ENCODE measurements at places on chromosomes 1 and 21. TPM values are rescaled to one million over a fixed set of nuclear protein-coding genes. Genes with fewer than 3 reads are reported as not detected.
A peak's percentile ranks its signal among the peaks of the same experiment; 100 is the strongest.

DNA sequence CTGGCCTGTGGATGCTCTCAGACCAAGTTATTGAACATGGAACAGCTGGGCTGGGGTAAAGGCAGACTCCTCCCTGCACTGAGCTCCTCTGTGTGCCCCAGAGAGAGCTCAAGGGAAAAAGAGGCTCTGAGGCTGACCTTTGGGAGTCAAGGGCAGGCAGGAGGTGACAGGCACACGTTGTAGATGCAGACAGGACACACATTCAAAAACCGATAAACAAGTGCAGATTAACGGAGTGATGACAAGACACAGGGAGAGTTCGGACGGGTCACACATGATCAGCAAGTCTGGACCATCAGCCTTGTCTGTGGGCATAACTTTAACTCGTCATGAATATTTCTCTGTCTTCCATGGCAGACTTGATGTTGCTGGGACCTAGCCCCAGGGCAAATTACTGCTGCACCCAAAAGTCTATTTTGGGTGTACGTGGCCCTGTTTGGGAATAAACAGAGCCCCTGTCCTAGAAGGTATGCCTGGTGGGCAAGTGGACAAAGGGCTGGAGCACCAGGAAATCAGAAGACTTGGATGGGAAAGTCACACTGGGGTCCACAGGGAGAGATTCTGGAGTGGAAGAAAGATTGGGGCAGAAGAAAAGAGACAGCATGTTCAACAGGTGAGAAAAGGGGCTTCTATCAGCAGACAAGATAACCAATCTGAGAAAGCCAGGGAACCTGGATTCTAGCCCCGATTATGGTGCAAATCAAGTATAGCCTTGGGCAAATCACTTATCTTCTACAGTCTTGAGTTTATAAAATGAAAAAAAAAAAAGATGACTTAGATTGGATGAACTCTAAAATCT is 74.9 kb downstream of the PLXNA2 start:
- H3K27me3 ChIP-seq: no peaks in the 10 kb centered on the region
- H3K4me3 ChIP-seq: no peak overlapping the region
- no peak overlapping the region for H3K27ac ChIP-seq
- no peaks in the 10 kb centered on the region for H3K4me1 ChIP-seq
- no peak for DNase-seq

GRCh38 chr1:45512641-45513054 is 9.0 kb downstream of the PRDX1 start:
- H3K27ac ChIP-seq: no peak overlapping the region
- H3K36me3 ChIP-seq: peaks cover 58% of the 10 kb centered on the region
- peak; percentile 79 for DNase-seq
- no peaks in the 10 kb centered on the region for H3K27me3 ChIP-seq
- H3K4me1 ChIP-seq: no peaks in the 10 kb centered on the region
- H3K4me3 ChIP-seq: no peak overlapping the region

GRCh38 chr1:86227026-86227425 is 70.5 kb upstream of the COL24A1 start:
- no peak for DNase-seq
- H3K27me3 ChIP-seq: no peaks in the 10 kb centered on the region
- H3K27ac ChIP-seq: no peak overlapping the region
- no peaks in the 10 kb centered on the region for H3K4me1 ChIP-seq
- H3K4me3 ChIP-seq: no peak overlapping the region

DNA sequence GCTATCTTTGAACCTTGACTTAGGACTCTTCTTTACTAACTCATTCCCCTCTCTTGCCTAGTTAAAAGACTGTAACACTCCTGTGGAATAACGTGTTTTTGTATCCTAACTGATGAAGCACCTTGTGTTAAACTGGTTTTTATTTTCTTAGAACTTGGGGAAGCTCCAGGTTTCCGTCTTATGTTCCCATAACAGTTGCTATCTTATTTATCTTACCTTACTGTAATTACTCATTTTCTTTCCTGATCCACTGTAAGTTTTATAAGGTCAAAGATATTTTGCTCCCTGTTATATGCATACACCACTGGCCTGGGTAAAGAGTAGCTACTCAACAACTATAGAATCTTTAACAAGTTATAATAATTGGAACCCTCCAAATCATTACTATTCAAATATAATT is 43.1 kb downstream of the RPL5 start:
- no peaks in the 10 kb centered on the region for H3K27me3 ChIP-seq
- no peak overlapping the region for H3K27ac ChIP-seq
- DNase-seq: no peak
- H3K4me3 ChIP-seq: no peak overlapping the region

DNA sequence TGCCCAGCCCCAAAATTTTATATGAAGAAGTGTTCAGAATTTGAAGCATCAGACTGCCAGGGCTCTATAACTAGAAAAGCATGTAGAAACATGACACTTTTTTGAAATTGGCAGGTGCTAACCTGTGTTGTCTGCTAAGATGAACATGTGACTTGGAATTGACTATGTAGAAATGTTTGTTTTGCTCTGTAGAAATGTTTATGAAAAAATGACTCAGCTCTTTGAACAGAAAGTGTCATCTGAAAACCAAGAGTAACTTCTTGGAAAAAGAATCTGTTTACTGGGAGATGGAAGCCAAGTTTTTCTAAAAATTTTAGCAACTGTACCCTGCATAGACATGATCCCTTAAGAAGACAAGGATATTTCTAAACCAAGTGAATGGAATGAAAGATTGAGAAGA is 59.2 kb downstream of the LHX9 start:
- no peaks in the 10 kb centered on the region for H3K4me1 ChIP-seq
- no peak overlapping the region for H3K4me3 ChIP-seq
- DNase-seq: no peak
- H3K27ac ChIP-seq: no peak overlapping the region

DNA sequence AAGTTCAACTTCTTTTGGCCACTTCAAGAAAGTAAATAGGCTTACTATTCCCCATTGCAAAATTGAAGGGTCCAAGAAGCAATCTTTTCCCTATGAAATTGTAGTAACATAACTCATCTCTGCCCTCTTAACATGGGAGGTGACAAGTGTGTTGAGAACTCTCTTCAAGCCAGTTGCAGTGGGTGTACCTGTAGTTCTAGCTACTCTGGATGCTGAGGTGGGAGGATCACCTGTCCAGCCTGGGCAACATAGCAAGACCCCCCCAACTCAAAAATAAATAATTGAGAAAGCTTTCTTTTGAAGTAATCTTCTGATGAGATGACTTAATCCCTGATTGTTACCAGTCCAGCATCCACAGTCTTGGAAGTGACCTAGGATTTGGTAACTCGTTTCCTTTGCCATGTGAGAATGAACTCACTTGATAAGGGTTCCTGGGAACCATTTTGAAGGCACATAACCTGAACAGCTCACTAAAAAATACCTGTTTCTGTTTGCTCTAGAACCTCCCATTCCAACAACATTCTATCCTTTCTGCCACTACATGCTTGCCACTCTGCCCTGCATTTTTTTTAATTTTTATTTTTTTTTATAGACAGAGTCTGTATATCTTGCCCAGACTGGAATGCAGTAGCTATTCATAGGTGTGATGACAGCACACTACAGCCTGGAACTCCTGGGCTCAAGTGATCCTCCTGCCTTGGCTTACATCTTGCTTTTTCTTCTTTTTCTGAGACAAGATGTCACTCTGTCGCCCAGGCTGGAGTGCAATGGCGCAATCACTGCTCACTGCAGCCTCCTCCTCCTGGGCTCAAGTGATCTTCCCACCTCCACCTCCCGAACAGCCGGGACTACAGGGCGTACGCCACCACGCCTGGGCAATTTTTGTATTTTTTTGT is 1.4 kb upstream of the IPO9 start:
- peaks cover 33% of the 10 kb centered on the region for H3K4me1 ChIP-seq
- DNase-seq: no peak
- H3K36me3 ChIP-seq: no peaks in the 10 kb centered on the region

- no peak overlapping the region for H3K27ac ChIP-seq
- no peaks in the 10 kb centered on the region for H3K36me3 ChIP-seq
- H3K27me3 ChIP-seq: no peaks in the 10 kb centered on the region
- peak; percentile 91 for DNase-seq
- H3K4me3 ChIP-seq: no peak overlapping the region
- peaks cover 3% of the 10 kb centered on the region for H3K4me1 ChIP-seq
These were observed 17.2 kb upstream of the RLF start for GRCh38 chr1:40143891-40144575.

DNA sequence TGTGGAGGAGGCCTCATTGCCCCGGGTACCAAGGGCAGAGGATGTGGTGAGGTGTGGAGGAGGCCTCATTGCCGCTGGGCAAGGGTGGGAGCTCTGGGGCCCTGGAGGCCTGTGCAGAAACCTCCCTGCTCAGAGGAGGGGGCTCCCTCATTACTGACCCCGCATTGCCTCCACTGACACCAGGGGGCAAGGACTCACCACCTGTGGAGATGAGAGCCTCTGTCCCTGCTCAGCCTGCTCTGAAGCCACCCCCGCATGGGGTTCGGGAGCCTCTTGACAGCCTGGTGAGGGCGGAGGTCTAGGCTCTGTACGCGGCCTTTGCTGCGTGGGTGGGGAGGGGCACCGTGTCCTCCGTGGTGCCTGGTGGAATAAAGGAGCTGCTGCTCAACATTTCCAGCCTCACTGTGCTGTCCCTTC is 95.0 kb upstream of the COL6A1 start:
- no peak for DNase-seq
- H3K4me3 ChIP-seq: no peak overlapping the region
- H3K27me3 ChIP-seq: no peaks in the 10 kb centered on the region
- no peak overlapping the region for H3K27ac ChIP-seq

DNA sequence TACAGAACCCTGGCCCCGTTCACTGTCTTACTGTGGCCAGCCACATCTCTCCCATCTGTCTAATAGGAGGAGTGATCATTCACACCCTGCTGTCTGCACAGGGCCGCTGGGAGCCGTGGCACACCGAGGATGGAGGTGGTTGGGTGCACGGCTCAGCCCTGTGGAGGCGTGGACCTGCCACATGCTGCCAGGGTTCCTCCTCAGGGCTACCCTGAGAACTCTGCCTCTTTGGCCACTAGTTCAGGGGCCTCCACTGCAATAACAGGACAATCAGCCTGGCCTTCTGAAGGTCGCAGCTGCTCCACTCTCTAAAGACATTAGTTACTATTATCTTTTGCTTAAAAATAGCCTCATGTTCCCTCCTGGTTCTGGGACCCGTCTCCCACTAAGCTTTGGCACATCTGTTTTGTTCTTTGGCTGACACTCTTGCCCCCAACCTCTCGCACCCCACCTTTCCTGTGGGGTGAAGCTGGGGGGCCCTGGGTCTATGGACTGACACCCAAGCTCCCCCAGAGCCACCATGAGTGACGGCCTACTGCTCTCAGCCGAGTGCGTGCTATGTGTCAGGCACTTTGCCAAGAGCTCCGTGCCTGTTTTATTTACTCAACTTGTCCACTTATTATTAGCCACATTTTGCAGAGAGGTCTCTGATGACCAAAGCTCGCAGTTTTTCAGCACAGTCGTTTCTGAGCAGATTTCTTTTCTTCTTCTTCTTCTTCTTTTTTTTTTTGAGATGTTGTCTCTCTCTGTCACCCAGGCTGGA is 66.3 kb downstream of the ARHGEF10L start:
- no peak overlapping the region for H3K4me3 ChIP-seq
- DNase-seq: no peak
- no peaks in the 10 kb centered on the region for H3K4me1 ChIP-seq
- no peaks in the 10 kb centered on the region for H3K36me3 ChIP-seq

DNA sequence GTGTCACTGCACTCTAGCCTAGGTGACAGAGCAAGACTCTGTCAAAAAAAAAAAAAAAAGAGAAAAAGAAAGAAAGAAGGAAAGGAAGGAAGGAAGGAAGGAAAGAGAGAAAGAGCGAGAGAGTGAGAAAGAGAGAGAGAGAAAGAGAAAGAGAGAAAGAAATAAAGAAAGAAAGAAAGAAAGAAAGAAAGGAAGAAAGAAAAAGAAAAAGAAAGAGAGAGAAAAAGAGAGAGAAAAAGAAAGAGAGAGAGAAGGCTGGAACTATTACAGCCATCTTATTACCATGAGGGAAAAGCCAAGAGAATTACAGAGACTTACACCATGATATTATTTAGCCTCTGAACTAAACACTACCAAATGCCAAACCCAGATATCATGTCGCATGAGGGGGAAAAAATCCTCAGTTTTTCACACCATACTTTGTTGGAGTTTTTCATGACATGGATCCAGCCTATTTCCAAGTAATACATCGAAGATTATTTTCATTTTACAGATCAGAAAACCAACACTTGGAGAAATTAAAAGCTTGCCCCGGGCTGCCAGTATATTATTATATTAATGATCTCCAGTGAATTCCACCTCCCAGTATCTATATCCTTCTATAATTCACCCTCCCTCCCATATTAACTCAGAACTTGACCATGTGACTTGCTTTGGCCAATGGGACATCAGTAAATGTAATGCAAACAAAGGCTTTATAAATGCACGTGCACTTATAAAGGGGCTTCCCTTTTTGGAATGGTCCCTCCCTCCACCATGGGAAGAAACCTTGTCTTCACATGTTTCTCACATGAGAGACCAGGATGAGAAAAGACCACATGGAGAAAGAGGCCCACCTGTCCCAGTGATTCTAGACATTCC is 148.6 kb downstream of the MIS18A start:
- H3K36me3 ChIP-seq: no peaks in the 10 kb centered on the region
- peak; percentile 44 for DNase-seq
- no peaks in the 10 kb centered on the region for H3K27me3 ChIP-seq
- H3K4me3 ChIP-seq: no peak overlapping the region
- H3K4me1 ChIP-seq: no peaks in the 10 kb centered on the region

DNA sequence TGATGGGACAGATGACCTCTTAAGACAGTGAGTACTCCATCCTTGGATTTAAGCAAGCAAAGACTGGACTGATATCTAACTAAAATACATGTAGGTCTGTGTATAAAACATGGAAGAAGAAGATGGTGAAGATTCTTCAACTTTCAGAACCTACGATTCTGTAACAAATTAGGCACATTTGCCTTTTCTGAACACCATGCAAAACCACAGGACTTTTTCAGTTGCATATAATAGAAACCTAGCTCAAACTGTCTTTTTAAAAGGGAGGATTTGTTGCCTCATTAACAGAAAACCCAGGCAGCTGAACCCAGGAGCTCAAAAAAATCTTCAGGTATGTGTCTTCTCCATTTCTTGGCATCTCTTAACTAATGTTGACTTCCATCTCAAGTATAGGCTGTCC is 14.7 kb upstream of the TSPAN1 start:
- no peaks in the 10 kb centered on the region for H3K27me3 ChIP-seq
- no peak overlapping the region for H3K4me3 ChIP-seq
- H3K27ac ChIP-seq: no peak overlapping the region
- peaks cover 19% of the 10 kb centered on the region for H3K4me1 ChIP-seq
- no peak for DNase-seq
- no peaks in the 10 kb centered on the region for H3K36me3 ChIP-seq

GRCh38 chr21:35578347-35578782 is 482.0 kb downstream of the SETD4 start:
- no peak for DNase-seq
- no peaks in the 10 kb centered on the region for H3K4me1 ChIP-seq
- H3K27me3 ChIP-seq: no peaks in the 10 kb centered on the region
- H3K27ac ChIP-seq: no peak overlapping the region
- no peaks in the 10 kb centered on the region for H3K36me3 ChIP-seq

GRCh38 chr1:98688110-98688739 is 26.7 kb downstream of the SNX7 start:
- no peak for DNase-seq
- no peaks in the 10 kb centered on the region for H3K36me3 ChIP-seq
- no peaks in the 10 kb centered on the region for H3K27me3 ChIP-seq
- no peak overlapping the region for H3K4me3 ChIP-seq
- no peaks in the 10 kb centered on the region for H3K4me1 ChIP-seq

- H3K4me3 ChIP-seq: no peak overlapping the region
- no peak overlapping the region for H3K27ac ChIP-seq
- no peaks in the 10 kb centered on the region for H3K4me1 ChIP-seq
These were observed 10.5 kb downstream of the SLX9 start for GRCh38 chr21:44950351-44950750.

Gene UBE2U
- not detected for total RNA-seq

Gene FMN2
- total RNA-seq: not detected

Gene ACKR1
- total RNA-seq: not detected

Gene FMOD
- 3.6 TPM for total RNA-seq

Gene RAB3GAP2
- total RNA-seq: 64.6 TPM

Gene CYP4Z1
- total RNA-seq: not detected

Gene CCDC27
- not detected for total RNA-seq
